Activated effector memory CD4-positive, alpha-beta T cell treated with anti-CD3 and anti-CD28 coated beads, Interleukin-2, amount 50 U/mL, for 16 hours (primary cell): ENCODE measurements at places on chromosomes 3 and 15.

GRCh38 chr3:42250761-42251160 is 15.2 kb downstream of the CCK start:
- no peak for DNase-seq

DNA sequence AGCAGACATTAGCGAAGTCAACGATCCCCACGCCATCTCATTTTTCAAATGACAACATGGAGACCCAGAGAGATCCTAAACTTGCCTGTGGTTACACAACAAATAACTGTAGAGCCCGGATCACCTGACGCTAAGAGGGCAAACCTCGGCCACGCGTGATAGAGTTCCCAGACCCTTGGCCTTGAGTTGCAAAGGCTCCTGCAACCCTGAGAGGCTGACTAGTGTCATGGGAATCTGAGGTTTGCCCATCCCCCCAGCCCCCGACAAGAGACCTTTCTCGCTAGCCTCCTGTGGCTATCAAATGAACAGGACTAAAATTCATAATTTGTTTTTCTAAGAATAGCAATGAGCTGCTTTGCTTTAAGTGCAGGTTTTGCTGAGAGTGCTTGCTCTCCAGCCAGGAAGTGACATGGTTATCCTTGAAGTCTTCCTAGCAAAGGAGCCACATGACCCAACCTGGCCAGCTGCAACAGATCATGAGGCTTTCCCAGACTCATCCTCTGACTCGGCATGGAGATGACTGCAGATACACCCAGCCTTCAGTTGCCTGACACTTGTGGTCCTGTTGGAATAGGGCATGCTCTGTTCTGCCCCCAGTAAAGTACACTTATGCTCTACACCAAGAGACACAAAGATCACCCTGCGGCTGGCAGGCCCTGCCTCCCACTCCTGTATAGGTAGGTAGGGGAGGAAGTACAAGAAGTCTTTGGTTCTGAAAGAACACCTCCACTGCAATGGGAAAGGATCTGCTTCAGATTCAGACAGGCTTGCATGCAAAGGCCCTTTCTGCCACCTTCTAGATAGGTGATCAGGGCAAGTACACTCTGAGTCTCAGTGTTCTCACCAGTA is 36.0 kb downstream of the MCF2L2 start:
- no peak for DNase-seq

GRCh38 chr15:52348056-52348745 is 52.6 kb upstream of the MYO5C start:
- no peak for DNase-seq

DNA sequence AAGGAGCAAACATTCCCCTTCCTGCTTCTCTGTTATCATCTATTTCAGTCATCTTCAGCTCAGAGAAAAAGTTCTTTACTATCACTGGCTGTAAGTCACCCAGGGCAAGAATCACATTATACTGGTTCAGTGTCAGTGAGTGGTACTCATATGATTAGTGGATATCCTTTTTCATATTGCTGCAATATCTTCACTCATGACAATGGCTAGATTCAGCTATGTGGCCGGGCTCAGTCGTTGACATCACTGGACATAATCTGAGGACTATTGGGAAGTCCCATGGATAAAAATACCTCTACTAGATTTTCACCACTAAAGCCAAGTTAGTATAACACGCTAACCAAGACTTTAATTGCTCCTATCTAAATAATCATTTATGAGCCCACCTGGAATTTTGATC is 91.3 kb upstream of the UBE2E2 start:
- no peak for DNase-seq

- DNase-seq = no peak
Observed at GRCh38 chr3:56823421-56823926, 21.7 kb upstream of the ARHGEF3 start.
